ENCODE measurements at places on chromosomes 2 and 18. TPM values are rescaled to one million over a fixed set of nuclear protein-coding genes. Genes with fewer than 3 reads are reported as not detected.

PARD6G gene
- total RNA-seq = 0.56 TPM

PLA2R1 gene
- total RNA-seq = 0.51 TPM

SLC35F5 gene
- total RNA-seq = 43.4 TPM

ARHGAP25 gene
- 1.9 TPM for total RNA-seq

HOXD13 gene
- total RNA-seq = not detected

AQP4 gene
- total RNA-seq = 18.0 TPM

DPP4 gene
- total RNA-seq = 2.2 TPM

DNA sequence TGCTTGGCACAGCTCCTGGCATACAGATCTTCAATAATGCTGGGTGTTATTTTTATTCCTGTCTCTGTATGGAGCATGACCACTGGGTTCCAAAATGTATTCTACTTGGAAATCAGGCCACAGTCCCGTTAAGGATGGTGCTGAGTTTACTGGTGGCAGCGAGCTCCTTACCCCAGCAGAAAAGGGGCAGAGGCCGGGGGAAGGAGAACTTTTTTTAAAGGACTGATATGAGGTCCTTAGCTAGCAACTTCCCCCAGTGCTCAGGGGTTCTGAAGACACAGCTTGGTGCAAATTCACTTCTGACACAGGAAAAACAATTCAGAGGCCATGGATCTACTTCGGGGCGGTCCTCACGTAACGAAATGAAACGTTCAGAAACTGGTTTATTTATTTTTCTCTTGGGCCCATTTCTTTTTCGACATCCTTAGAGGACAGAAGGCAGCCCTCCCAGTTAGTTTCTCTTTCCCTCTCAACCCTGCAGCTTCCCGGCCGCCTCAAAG is 872 bp downstream of the RDH14 start:
- peaks cover 39% of the 10 kb centered on the region for H3K4me1 ChIP-seq
- peak; percentile 13 for DNase-seq
- H3K27ac ChIP-seq = peak overlapping the region; percentile 95
- H3K36me3 ChIP-seq = peaks cover under 1% of the 10 kb centered on the region

DNA sequence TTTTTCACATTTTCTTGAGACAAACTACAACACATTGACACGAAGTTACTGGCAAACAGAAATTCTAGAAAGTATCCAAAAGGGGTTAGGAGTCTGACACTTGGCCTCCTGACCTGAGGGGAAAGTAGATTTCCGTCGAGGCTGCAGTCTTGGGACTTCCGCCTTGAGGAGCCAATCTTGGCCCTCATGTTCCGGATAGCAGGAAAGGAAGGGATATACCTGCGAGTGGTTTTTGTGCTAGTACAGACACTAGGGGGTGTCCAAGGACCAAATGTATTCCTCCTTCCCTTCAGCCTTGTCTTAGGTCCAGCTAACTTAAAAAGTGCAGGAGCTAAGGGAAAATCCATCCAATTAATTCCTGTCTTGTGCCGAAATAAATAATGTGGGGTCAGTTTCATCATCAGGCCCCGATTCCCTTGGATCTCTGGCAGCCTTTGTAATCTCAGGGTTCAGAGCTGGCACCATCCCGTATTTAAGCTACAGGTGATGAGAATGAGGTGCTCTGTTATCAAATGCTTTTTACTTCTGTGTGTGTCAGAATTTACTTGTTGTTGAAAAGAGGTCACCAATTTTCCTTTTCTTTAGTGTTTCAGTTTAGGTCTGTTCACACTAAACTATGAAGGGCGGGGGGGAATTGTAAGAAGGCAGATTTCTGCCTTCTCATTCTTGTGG is 330.2 kb upstream of the FANCL start:
- H3K27ac ChIP-seq = no peak overlapping the region
- no peaks in the 10 kb centered on the region for H3K36me3 ChIP-seq
- no peak overlapping the region for H3K4me3 ChIP-seq
- H3K4me1 ChIP-seq = no peaks in the 10 kb centered on the region
- no peaks in the 10 kb centered on the region for H3K27me3 ChIP-seq

DNA sequence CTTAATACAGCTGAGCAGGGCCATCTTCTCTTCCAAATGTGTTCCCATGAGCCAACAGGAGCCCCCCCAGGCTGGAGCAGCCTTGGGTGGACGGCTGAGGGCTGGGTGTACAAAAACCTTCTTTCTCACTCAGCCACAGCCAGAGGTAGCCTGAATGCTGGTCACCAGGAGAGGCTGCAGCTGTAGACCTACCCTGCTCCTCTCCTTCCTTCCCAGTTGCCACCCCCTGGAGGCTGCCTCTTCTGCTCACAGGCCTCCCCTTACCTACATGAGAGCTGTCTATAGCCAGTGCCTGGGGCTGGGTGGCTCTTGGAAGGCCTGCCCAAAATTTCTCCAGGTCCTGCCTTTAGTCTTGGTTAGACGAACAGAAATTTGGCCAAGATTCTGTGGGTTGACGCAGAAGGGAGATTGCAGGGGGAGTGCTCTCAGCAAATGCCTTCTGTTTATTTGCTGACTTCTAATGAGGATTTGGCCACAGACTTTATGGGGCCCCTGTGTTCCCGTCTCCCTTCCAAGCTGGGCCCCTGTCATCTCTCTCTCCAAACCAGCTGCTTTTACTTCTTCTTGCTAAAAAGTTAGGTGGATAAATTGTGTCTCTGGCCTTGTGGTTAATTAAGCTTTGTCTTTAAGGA is 18.3 kb downstream of the CELF4 start:
- peaks cover 6% of the 10 kb centered on the region for H3K27me3 ChIP-seq
- H3K4me1 ChIP-seq = no peaks in the 10 kb centered on the region
- DNase-seq = no peak
- no peak overlapping the region for H3K4me3 ChIP-seq

DNA sequence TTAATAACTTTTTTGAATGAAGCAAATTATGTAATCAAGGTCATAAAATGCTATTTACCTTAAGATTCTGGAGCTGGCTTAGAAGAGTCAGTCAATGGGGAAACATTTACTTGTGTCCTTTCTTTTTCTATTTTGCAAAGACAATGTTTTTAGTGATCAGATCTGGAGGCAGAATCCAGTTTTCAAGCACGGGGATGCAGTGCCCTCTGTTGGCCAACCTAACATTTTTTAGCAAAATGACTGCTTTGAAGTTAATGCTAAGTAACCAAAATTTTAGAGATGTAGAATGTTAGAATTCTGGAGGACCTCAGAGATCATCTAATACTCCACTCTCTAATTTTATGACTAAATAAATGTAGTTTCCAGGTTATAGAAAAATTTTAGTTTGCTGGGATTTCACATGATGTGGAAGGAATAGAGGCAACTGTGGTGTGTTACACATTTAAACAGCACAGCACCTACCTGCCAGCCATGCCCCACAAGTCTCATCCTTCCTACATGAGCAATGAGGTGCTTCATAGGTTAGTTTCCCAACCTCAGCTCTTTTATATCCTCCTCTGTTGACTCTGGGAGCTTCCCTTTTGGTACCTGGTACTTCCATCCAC is 23.6 kb upstream of the SLC9A4 start:
- no peak overlapping the region for H3K27ac ChIP-seq
- DNase-seq = no peak
- H3K4me3 ChIP-seq = no peak overlapping the region
- no peaks in the 10 kb centered on the region for H3K36me3 ChIP-seq

GRCh38 chr2:156300337-156300736 is 32.2 kb downstream of the NR4A2 start:
- DNase-seq = no peak
- no peaks in the 10 kb centered on the region for H3K36me3 ChIP-seq
- no peak overlapping the region for H3K27ac ChIP-seq
- H3K4me1 ChIP-seq = no peaks in the 10 kb centered on the region

DNA sequence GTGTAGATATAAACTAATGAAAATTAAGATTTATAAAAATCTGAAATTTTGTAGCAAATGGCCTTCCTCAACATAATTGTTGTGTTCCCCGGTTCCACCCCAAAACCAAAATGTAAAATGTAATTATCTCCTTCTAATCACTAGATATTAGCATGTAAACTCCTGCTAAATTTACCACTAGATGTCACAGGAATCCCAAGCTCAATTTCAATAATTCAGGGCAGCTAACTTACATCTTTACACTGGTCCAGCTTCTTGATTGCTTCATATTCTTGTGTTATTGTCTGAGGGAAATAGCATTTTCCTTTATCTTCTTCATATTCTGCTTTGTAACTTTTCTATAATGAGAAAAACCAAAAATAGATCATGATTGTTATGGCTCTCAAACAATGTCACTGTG is 42.6 kb downstream of the NEB start:
- no peak overlapping the region for H3K4me3 ChIP-seq
- H3K27ac ChIP-seq = peak overlapping the region; percentile 46
- peaks cover 100% of the 10 kb centered on the region for H3K36me3 ChIP-seq
- no peak for DNase-seq

DNA sequence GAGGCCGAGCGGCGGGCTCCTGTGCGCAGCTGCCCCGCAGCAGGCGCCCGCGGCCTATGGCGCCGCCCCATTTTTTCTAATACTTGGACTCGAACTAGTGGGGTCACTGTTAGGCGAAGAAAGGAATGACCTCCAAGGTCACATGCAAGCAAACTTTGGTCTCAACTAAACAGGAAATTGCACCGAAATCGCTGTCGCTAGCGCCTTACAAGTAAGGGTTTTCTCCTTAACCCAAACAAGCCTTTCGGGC is 339 bp downstream of the ACAA2 start:
- peak overlapping the region; percentile 99 for H3K27ac ChIP-seq
- H3K4me1 ChIP-seq = peaks cover 14% of the 10 kb centered on the region
- H3K4me3 ChIP-seq = peak overlapping the region; percentile 88
- H3K36me3 ChIP-seq = no peaks in the 10 kb centered on the region
- no peaks in the 10 kb centered on the region for H3K27me3 ChIP-seq
- peak; percentile 22 for DNase-seq

DNA sequence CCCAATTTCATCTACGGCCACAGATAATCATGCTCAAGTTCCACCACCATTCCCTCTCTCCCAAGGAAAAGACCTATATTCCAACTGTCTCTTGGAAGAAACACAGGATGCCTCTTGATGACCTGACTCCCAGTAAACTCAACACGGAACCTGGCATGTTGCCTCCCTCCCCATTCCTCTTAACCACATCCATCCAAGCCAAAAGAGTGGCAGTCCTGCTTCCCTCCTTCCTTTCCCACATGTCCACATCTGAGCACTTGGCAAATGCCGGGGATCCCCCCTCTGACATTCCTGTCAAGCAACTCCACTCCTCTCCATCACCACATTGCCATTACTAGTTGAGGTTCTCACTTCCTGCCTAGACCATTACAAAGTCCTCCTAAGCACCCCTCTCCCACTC is 49.4 kb downstream of the PID1 start:
- no peak overlapping the region for H3K4me3 ChIP-seq
- H3K4me1 ChIP-seq = no peaks in the 10 kb centered on the region

DNA sequence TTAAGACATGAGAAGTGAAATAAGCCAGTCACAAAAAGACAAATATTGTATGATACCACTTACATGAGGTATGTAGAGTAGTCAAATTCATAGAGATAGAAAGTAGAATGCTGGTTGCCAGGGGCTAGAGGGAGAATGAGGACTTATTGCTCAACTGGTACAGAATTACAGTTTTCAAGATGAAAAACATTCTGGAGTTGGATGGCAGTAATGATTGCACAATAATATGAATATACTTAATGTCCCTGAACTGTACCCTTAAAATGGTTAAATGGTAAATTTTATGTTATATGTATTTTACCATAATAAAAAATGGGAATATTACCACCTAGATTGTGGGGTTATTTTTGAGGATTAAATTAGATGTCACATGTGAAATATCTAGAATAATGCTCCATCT is 341.2 kb downstream of the CLIP4 start:
- no peaks in the 10 kb centered on the region for H3K36me3 ChIP-seq
- H3K4me3 ChIP-seq = no peak overlapping the region
- no peak overlapping the region for H3K27ac ChIP-seq
- H3K4me1 ChIP-seq = no peaks in the 10 kb centered on the region

DNA sequence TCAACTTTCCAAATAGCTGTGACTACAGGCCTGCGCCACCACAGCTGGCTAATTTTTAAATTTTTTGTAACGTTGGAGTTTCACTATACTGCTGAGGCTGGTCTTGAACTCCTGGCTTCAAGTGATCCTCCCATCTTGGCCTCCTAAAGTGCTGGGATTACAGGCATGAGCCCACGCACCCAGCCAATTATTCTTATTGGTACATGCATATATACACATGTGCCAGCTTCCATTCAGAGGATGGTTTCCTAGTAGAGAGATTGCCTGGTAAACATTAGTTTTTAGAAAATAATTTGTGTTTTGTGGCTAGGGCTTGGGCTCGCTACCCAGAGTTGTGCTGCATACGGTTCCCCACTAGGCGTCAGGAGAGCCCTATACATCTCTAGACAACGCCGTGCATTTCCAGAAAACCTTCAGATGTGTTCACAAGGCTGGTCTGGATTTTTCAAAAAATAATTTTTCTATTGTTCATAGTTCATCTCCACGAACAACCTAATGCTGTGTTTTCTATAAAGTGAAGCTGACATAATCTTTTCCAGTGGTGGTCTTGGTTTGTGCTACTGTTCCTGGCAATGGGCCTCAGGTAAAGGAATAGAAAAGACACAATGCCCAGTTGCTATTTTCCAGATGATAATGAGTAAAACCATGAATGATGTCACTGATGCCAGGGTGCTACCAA is 14.6 kb upstream of the AFG3L2 start:
- no peaks in the 10 kb centered on the region for H3K36me3 ChIP-seq
- H3K4me1 ChIP-seq = no peaks in the 10 kb centered on the region
- no peak overlapping the region for H3K27ac ChIP-seq
- no peaks in the 10 kb centered on the region for H3K27me3 ChIP-seq
- no peak overlapping the region for H3K4me3 ChIP-seq
